ENCODE measurements at places on chromosomes 12 and 14. TPM values are rescaled to one million over a fixed set of nuclear protein-coding genes. Genes with fewer than 3 reads are reported as not detected.

GRCh38 chr14:77607741-77608302 is 8.6 kb downstream of the SPTLC2 start:
- no peak for DNase-seq

CLEC9A gene
- total RNA-seq = not detected

SPX gene
- total RNA-seq = 1.3 TPM

VPS37B gene
- 44.0 TPM for total RNA-seq

DNA sequence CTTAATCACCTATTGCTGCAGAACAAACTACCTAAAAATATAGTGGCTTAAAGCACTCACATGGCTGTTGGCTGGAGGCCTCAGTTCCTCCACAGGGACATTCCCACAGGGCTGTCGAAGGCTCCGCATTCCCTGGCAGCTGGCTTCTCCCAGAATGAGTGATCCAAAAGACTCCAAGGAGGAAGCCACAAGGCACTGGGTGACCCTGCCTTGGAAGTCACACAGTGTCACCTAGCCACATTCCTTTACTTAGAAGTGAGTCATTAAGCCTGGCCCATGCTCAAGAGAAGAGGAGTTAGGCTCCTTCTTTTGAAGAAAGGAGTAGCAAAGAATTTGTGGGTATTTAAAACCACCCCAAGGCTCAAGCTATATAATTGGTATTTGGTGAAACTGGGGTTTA is 63.9 kb upstream of the MAP1LC3B2 start:
- peak; percentile 69 for DNase-seq

ENDOU gene
- total RNA-seq = not detected

RAB15 gene
- total RNA-seq = 10.1 TPM

IL31 gene
- not detected for total RNA-seq

GRCh38 chr12:71439613-71440344 is at the start of gene LGR5:
Gene LGR5 (plus strand): TSS chr12:71439798. CDS start chr12:71440081, 283 bp downstream.
- peak; percentile 29 for DNase-seq

- no peak for DNase-seq
These were observed 14.3 kb upstream of the FBXL14 start for GRCh38 chr12:1608713-1609119.

PMCH gene
- total RNA-seq = not detected

GRCh38 chr12:116878567-116879508 is 2.4 kb downstream of the HRK start:
- no peak for DNase-seq

TCP11L2 gene
- total RNA-seq = 11.7 TPM

- no peak for DNase-seq
These were observed 24.3 kb upstream of the ANO2 start for GRCh38 chr12:5969156-5969973.

DNA sequence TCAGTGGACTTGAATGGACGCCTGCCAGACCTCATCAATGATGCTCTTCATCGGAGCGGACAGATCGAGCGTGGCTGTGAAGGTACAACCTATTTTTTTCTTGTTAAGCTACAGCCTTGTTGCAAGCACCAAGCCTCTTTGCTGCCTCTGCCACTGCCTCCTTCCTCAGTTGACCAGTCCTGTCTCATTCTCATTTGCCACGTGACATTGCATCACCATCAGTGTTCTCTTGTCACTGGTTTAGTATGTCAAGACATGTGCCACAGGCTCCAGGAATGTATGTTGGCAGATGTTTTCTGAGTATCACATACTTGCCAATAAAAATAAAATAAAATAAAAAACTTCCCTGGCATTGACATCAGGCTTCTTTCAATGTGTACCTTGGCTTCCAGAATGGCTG is 798.1 kb downstream of the NRXN3 start:
- no peak for DNase-seq

DNA sequence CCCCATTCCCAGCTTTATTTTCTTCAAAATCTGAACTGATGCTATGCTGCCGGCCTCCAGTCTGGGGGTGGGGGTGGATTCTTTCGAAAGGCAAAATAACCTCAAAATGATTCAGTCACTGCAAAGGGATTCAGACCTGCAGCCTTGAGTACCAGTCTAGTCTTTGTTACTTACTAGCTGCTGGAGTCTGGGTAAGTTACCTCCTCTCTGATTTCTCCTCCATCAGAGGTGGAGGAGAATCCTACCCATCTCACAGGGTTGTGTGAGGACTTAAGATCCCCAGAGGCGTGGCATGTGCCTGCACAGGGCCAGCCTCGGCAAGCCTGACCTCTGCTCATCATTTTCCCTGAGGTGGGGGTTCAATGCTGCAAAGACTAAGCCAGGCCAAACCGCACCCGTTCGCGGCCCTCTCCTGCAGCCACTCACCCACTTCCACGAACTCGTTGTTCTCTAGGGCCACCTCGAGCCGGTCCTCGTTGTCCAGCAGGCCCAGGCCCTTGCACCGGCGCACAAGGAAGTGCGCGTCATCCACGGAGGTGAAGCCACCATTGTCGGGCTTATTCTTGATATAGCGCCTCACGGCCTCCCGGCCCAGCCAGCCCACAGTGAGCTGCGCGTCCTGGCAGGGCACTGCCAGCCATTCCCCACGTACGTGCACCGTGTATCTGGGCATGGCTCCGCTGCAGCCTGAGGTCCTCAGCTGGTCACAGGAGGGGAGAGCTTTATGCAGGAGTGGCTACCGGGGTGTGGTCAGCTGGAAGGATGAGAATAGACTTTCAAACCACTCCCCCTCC is 709 bp downstream of the HAL start:
- no peak for DNase-seq

DNA sequence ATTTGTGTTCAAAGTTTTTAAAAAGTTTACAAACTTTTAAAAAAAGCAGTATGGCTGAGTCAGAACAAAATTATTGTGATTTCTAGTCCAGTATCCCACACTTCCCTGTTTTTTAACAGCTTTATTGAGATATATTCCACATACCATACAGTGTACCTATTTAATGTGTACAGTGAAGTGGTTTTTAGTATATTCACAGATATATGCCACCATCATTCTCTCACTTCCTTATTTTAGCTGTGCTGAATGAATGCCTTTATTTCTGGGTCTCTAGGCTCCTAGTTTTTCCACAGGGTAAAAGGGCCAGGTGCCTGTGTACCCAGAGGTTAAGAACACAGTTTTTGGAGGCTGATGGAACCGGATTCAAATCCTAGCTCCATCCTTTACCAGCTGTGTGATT is 58.9 kb upstream of the SRSF5 start:
- DNase-seq = no peak

DNA sequence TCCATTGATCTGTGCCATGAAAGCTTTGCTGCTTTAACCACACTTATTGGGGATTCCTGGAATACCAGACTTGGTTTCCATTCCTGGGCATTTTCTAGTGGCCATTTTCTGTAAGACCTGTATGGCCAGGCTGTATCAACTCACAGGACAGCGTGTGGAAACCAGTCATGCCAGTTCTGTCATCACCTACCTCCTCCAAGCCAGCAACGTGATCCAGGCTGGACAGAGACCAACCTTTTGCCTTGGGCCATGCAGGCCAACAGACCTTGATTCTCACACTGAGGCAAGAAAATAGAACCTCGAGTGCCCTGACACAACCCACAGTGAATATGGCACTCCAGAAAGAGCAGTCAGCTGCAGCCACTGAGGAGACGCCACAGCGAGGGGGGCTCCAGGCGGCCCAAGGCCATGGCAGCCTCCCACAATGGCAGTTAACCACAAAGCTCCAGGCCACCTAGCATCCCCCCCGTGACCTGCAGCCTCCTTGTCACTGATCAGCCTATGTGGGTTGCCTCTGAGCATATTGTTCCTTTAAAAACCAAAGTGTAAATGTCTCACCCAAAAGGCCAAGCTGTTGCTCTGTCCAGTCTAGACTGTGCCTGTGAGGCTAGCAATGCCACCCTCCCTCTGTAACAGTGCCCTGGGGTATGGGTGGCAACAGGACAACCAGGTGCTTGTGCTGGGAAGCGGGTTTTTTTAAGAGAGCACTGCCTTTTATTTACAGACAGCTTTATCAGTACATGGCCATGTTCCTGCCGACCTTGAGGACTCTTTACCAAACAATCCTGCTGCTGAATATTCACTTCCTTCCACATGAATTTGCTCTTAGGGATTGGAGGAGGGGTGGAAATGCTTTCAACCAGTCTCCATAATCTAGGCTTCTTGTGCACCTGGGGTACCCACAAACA is 168.7 kb upstream of the HIF1A start:
- no peak for DNase-seq

TRIM9 gene
- 0.48 TPM for total RNA-seq

- DNase-seq = no peak
These were observed 88.1 kb upstream of the DHRS4 start for GRCh38 chr14:23865502-23865901.

DNA sequence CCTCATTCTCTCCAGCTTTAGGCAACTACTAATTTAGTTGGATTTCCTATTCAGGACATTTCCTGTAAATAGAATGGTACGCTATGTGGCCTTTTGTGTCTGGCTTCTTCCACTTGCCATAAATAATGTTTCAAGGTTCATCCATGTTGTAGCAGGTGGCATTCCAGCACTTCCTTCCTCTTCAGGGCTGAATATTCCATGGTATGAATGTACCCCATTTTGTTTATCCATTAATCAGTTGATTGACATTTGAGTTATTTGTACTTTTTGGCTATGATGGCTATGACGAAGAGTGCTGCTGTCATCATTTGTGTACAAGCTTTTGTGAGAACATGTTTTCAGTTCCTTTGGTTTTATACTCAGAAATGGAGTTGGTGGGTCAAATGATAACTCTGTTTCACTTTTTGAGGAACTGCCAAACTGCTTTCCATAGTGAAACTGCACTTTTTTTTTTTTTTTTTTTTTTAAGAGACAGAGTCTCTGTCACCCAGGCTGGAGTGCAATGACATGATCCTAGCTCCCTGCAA is 6.5 kb upstream of the CDK2AP1 start:
- DNase-seq = no peak

- DNase-seq = no peak
These were observed 2.9 kb downstream of the PRPF40B start for GRCh38 chr12:49626169-49626835.

GRCh38 chr14:88198446-88198845 is 124.6 kb downstream of the KCNK10 start:
- DNase-seq = no peak

DNA sequence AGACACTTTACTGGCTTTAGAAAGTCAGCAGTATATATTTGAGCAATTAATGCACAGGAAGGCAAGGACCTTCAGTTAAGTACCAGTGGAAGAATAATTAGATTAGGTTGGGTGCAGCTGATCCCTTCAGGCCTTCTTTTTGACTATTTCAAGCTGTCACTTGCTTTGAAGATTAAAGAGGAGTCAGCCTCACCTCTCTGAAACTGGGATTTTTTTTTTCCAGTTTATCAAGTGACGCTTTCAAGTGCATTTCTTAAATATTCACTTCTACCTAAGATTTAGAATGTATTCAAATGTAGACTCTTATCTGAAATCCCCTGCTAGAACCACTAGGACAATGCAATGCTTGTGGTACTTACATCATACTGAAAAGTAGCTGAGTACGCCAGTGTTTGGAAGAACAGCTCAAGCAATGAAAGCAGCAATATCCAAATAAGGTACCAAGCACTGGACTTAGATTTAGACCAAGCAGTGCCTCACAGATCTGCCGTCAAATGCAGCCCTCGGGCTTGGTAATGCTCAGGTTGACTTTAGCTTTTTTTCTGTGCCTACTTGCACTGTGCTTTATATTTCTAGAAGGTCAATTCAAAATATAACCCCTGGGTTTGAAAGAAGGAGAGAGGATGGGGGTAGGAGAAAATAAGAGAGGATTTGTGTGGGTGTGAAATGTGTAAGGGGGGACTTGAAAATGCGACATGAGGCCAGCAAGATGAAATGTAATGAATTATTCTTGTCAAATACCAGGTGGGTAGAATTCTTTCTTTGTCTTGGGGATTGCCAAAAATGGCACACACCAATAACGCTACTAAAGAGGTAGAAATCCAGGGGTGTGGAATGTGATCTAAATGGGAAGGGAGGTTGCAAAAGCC is 3.7 kb upstream of the FERMT2 start:
- peak; percentile 37 for DNase-seq

- DNase-seq = no peak
These were observed 16.0 kb upstream of the ASPG start for GRCh38 chr14:104069541-104069940.

MMP19 gene
- total RNA-seq = 2.0 TPM

GALNT9 gene
- total RNA-seq = 1.7 TPM

- no peak for DNase-seq
These were observed 77.9 kb downstream of the SPTB start for GRCh38 chr14:64801800-64802199.

- DNase-seq = no peak
These were observed 1030.4 kb downstream of the TMEM121 start for GRCh38 chr14:106556665-106557289.

- DNase-seq = no peak
These were observed 163.9 kb downstream of the RBM19 start for GRCh38 chr12:113802000-113802749.

EPS8 gene
- 18.8 TPM for total RNA-seq

DNA sequence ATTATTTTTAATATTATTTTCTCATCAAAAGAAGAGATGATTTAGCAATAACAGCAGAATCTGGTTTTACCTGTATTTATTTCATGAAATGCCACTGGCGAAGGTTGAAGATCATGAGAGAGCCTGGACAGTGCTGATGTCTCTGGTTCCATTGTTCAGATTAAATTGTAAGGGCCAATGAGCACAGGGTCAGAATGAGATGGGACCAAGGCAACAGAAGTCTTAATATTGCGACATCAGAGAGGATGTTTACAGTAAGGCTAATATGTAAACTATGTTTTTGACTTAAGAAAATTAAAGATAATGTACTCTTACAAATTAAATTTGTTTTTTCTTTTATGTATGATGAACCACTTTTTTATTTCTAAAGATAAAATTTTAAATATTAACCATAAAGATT is 35.2 kb upstream of the KLRD1 start:
- no peak for DNase-seq

DNA sequence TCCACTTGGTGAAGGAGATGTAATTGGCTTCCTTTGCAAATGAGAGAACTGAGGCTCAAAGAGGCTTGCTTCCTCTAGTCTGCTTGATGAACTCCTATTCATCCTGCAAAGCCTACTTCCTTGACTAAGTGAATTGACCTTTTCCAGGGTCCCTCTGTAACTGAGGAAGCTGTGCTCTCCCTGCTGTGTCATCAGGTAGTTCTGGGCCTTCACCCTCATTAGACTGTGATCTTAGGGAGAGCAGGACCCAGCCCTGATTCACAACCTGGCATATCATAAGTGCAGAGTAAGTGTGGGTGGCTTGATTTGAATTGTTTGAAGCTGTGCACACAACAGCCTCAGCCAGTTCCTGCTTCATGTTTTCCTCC is 16.3 kb downstream of the ASB2 start:
- no peak for DNase-seq

DNA sequence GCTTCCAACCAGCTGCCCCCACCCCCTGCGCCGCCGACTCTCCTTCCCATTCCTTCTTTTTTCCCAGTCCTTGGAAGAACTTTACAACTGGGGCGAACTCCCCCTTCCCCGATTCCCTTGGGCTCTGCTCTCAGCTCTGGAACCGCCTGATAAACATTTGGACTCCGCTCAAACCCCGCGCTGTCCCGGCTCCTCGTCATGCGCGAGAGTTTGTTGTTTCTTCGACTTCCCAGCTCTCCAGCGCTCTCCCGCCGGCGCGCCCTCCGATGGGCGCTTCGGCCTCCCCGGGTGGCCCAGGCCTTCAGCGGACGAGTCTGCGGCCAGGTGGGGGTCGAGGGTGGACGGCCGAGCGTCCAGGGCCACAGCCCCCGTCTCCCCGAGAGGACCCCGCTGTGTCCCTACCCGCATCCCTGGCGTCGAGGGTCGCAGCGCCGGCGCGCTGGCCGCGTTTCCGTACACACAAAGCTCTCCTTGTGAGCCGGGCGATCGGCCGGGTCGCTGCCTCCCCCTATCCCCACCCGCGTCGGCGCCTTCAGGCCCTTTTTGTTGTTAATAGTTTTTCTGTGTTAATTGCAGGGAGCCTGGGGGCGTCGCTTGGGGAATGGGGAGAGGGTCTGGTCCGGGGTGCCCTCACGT is 847 bp downstream of the MMP14 start:
- no peak for DNase-seq

All from H4 (cell line).